ENCODE measurements at places on chromosomes 1 and 21. TPM values are rescaled to one million over a fixed set of nuclear protein-coding genes. Genes with fewer than 3 reads are reported as not detected.

The PTPN22 gene
- total RNA-seq: 4.3 TPM

The TTLL7 gene
- 21.0 TPM for total RNA-seq

The TIAM1 gene
- total RNA-seq: 11.6 TPM

The CD84 gene
- total RNA-seq: 6.6 TPM

The PRDM16 gene
- total RNA-seq: 2.5 TPM

The CSMD2 gene
- total RNA-seq: 0.41 TPM

The CAPN9 gene
- 28.8 TPM for total RNA-seq

The CD5L gene
- total RNA-seq: not detected

The UBAP2L gene
- 119 TPM for total RNA-seq

The LYPD8 gene
- 235 TPM for total RNA-seq

The RGS18 gene
- total RNA-seq: 1.7 TPM

The MANEAL gene
- total RNA-seq: 7.6 TPM

The ILDR2 gene
- total RNA-seq: 0.46 TPM

The CLIC6 gene
- 0.96 TPM for total RNA-seq

The NAV1 gene
- total RNA-seq: 13.7 TPM

The PERM1 gene
- not detected for total RNA-seq

The KRTAP19-3 gene
- total RNA-seq: not detected

The CFAP107 gene
- total RNA-seq: not detected

All from mucosa of descending colon (tissue), 3 donors.